ENCODE measurements at places on chromosomes 13 and 19.

- no peak for DNase-seq
- H3K4me1 ChIP-seq: peaks cover 46% of the 10 kb centered on the region
- H3K27me3 ChIP-seq: no peaks in the 10 kb centered on the region
- peaks cover 2% of the 10 kb centered on the region for H3K36me3 ChIP-seq
These were observed 4.1 kb downstream of the ATP11A start for GRCh38 chr13:112693831-112694497.

DNA sequence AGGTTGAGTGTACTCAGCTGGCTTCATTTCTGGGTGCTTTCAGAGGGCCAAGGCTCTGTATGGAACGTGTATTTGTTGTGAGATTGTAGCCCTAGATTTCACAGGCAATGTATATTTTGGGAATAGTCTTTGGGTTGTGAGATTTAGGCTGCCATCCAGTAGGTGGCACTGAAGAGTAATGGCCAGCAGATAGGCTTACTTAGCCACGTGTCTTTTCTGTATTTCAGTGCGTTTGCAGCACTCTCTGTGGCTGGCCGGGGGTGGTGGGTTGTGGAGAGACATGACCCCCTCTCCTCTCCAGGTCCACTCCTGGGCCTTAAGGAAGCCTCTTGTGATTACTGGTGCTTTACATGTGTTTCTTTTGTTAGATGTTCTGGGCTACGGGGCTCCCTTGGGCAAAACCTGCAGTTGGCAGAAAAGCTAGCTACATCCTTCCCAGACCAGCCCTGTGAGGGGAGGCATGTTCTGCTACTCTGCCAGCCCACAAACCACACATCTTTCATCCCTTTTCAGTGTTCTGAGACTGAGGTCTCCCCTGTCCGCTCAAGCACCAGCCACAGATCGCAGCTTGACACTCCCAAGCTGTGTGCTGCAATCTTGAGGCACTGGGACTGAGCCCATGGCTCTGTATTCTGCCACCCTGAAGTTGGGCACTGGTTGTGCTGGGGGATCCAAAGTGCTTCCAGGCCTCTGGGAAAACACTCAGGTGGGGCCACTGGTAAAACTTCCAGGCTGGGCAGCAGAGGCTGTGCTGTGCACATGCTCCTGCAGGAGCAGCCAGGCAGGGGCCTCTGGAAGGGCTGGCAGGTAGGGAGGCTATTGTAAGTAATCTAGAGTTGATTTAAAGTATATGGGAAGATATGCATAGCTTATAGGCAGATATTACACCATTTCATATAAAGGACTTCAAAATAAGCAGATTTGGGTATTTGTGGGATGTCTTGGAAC lies 1096.8 kb upstream of the PCDH20 start:
- no peaks in the 10 kb centered on the region for H3K27me3 ChIP-seq
- H3K27ac ChIP-seq: no peak overlapping the region
- peak; percentile 3 for DNase-seq
- no peak overlapping the region for H3K4me3 ChIP-seq
- H3K36me3 ChIP-seq: no peaks in the 10 kb centered on the region

DNA sequence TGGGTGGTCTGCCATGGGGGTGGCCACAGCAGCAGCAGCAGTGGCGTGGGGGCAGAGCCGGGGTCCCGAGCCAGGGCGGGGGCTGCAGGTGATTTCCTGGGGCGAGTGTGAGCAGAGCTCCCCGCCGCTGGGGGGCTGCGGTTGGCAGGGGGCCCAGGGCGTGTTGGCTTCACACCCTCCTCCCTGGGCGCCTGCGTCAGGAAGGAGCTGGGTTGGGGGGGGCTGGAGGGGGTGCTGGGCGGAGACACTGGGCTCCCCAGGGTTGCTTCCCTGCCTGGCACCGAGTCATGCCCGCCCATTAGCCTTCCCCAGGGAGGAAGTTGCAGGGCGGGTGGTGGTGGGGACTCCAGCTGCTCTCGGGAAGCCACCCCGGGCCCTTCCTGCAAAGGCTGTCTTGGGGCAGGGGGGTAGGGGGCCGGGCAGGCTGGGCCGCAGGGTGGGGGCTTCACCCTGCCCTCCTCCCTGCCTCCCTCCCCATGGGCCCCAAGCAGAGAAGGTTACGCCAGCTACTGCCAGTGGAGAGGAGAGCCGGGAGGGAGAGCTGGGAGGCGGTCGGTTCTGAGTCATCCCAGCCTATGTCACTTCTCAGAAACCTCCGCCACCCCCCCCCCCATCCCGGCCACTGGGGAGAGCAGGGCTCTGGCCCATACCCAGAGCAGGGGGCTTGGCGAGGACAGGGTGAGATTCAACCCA lies 4.6 kb downstream of the MIDN start:
- H3K4me1 ChIP-seq: peaks cover 36% of the 10 kb centered on the region
- H3K4me3 ChIP-seq: peak overlapping the region; percentile 33
- DNase-seq: peak; percentile 79
- peak overlapping the region; percentile 86 for H3K27ac ChIP-seq
- no peaks in the 10 kb centered on the region for H3K36me3 ChIP-seq

DNA sequence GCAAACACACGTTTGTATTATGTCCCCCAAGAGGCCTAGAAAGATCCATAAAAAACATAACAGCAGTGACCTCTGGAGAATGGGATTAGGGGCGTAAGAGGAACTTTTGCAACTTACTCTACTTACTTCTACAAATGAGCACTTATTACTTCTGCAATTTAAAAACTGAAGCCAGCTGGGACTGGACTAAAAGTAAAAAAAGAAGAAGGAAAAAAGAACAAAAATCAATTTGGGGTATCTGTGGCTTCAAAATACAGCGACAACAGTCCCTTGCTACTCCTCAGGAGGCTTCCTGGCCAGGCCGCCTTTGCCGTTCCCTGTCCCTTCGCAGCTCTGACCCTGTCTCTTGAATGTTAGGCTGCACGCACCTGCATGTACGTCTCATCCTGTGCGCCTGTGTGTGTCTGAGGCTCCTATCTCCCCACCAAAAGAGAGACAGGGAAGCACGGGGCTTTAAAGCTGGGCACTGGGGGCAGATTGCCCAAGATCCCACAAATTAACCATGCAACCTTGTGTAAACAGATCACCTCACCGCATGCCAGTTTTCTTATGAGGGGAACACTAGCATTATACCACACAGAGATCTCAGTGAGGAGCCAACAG lies 12.1 kb upstream of the FKRP start:
- no peak for DNase-seq
- no peaks in the 10 kb centered on the region for H3K27me3 ChIP-seq
- no peak overlapping the region for H3K27ac ChIP-seq
- peaks cover 3% of the 10 kb centered on the region for H3K36me3 ChIP-seq
- no peak overlapping the region for H3K4me3 ChIP-seq

DNA sequence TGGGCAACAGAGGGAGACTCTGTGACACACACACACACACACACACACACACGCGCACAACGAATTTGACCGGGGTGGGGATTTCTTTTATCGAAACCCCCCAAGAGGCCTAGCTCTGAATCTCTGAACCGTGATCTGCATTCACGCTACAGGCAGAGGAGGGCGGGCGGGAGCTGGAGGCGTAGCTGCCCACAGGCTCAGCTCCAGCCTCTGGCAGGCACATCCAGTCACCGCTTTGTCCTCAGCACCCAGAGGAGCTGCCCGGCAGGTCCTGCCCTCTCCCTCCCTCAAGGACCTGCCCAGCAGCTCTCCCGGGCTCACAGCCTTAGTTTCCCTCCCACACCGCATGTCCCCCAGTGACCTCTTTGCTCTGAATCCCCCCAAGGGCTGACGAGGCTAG lies 20.0 kb downstream of the CILP2 start:
- peaks cover 2% of the 10 kb centered on the region for H3K36me3 ChIP-seq
- no peak overlapping the region for H3K4me3 ChIP-seq
- H3K27ac ChIP-seq: no peak overlapping the region
- H3K27me3 ChIP-seq: no peaks in the 10 kb centered on the region
- DNase-seq: no peak

- H3K27ac ChIP-seq: no peak overlapping the region
- H3K27me3 ChIP-seq: no peaks in the 10 kb centered on the region
- peaks cover 83% of the 10 kb centered on the region for H3K4me1 ChIP-seq
- H3K4me3 ChIP-seq: no peak overlapping the region
These were observed 10.2 kb downstream of the PPP2R1A start for GRCh38 chr19:52200044-52200443.

DNA sequence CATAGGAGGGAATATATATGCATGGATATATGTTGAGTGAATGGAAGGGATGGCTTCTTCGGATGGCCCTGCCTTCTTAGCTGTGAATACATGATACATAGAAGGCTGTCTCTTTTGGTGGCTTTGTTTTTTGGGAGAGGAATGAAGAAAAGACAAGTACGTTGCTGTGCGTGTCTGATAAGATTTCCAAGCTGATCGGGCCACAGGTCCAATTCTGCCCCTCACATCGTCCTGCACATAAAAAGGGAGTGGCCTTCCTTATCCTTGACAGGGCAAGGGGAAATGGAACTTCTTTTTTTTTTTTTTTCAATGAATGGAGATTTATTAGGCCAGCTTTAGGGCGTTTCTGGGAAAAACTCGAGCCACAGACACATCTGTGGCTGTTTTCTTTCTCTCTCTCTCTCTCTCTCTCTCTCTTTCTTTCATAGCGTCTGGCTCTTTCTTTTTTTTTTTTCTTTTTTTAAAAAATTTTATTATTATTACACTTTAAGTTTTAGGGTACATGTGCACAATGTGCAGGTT lies 103.8 kb upstream of the SPATA13 start:
- no peak for DNase-seq
- H3K4me1 ChIP-seq: peaks cover 7% of the 10 kb centered on the region
- no peaks in the 10 kb centered on the region for H3K27me3 ChIP-seq
- H3K27ac ChIP-seq: no peak overlapping the region
- H3K36me3 ChIP-seq: no peaks in the 10 kb centered on the region

GRCh38 chr19:48714759-48715675 lies 4.5 kb downstream of the MAMSTR start:
- peaks cover 10% of the 10 kb centered on the region for H3K4me1 ChIP-seq
- no peaks in the 10 kb centered on the region for H3K27me3 ChIP-seq
- peak overlapping the region; percentile 79 for H3K4me3 ChIP-seq
- peak overlapping the region; percentile 87 for H3K27ac ChIP-seq
- DNase-seq: no peak

DNA sequence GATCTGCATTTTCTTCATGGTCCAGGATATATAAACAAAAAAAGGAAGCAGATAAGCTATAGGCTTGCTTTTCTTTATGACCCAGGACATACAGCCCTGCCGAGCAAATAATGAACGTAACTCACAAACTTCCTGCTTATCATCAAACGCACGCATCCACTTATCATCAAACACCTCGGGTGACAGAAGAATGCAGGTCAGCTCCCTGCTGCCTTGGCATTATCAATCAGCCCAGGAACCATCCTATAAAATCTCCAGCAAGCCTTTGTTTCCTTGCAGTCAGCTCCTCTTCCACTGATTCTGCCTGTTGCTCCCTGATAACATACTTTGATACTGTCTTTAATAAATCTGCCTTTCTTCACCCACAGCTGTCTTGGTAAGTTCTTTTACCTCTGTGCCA lies 5.3 kb upstream of the ZNF583 start:
- no peak overlapping the region for H3K27ac ChIP-seq
- no peak for DNase-seq
- H3K4me3 ChIP-seq: no peak overlapping the region
- H3K36me3 ChIP-seq: peaks cover 27% of the 10 kb centered on the region
- H3K4me1 ChIP-seq: peaks cover 10% of the 10 kb centered on the region

- peak within 1 kb of the TSS; percentile 97 for H3K27ac ChIP-seq
- H3K4me1 ChIP-seq: peaks cover 37% of the 10 kb centered on the region
- H3K4me3 ChIP-seq: peak within 1 kb of the TSS; percentile 99
- H3K27me3 ChIP-seq: peaks cover 20% of the 10 kb centered on the region
These were observed at the start of gene SYMPK for GRCh38 chr19:45862564-45863334. SYMPK (minus strand) TSS chr19:45863147; CDS start chr19:45854495, 8,652 bp downstream.

DNA sequence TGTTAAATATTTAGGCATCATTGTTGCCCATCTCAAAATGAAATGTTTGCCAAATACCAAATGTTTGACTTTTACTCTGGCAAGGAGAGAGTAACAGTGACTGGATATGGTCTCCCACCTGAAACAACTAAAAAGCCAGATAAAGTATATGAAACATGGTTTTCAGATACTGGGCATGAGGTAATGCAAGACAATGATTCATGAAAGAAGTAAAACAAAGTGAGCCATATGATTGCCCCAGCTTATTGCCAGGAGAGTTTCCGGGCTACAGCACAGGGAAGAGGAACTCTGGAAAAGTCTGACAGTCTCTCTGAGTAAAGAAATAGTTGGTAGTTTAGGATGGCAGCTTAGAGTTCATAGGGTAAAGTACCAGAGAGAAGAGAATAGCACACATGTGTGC lies 354.6 kb downstream of the DNAJC15 start:
- H3K27me3 ChIP-seq: peaks cover 5% of the 10 kb centered on the region
- no peak overlapping the region for H3K4me3 ChIP-seq
- H3K36me3 ChIP-seq: peaks cover 16% of the 10 kb centered on the region
- no peak overlapping the region for H3K27ac ChIP-seq
- DNase-seq: no peak

DNA sequence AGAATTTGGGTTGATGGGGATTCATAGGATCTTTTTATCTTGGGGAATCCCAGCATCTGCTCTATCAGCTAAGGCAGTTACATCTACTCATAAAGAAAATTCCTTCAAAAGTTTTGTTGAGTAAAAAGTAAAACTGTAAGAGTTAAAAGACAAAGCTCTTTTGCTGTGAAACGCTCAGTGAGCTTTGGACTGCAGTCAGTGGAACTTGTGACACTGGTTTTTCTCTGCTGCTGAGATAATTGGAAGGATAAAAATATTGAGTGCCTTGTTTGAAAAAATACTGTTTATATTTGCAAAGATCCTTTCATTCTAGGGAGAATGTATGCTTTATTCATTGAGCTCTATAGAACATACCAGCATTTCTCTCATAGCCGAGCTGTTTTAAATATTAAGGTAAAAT lies 5.3 kb downstream of the NAXD start:
- no peaks in the 10 kb centered on the region for H3K27me3 ChIP-seq
- peaks cover 50% of the 10 kb centered on the region for H3K4me1 ChIP-seq
- DNase-seq: no peak

DNA sequence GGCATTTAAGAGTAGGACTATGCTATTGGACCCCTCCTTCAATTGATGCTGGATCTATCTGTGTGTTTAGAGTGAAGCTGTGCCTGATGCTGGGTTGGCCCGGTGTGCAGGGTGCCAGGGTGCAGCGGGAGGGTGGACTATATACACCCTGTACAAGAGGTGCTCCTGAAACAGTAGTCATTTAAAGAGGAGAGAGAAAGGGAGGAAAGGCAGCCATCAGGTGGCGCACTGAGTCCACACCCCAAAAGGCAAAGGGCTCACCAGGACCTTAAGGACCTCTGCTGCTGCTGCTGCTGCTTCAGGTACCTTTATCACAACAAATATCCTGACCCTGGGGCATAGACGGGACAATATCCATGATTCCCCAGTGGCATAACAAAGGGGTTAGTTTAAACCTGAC lies 39.4 kb downstream of the ZNF136 start:
- DNase-seq: peak; percentile 55

DNA sequence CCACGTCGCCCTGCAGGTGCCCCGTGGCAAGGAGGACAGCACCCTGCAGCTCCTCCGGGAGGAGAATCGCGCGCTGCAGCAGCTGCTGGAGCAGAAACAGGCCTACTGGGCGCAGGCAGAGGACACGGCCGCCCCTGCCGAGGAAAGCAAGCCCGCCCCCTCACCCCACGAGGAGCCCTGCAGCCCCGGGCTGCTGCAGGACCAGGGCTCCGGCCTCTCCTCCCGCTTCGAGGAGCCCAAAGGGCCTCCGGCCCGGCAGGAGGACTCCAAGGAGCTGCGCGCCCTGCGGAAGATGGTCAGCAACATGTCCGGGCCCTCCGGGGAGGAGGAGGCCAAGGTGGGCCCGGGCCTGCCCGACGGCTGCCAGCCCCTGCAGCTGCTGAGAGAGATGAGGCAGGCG lies 11.6 kb downstream of the CBY2 start:
- H3K27me3 ChIP-seq: no peaks in the 10 kb centered on the region
- no peak for DNase-seq
- no peak overlapping the region for H3K27ac ChIP-seq

GRCh38 chr13:114056205-114057013 lies 76.0 kb downstream of the RASA3 start:
- no peak overlapping the region for H3K4me3 ChIP-seq
- peaks cover 25% of the 10 kb centered on the region for H3K4me1 ChIP-seq
- H3K27me3 ChIP-seq: no peaks in the 10 kb centered on the region
- no peaks in the 10 kb centered on the region for H3K36me3 ChIP-seq

Measured in naive thymus-derived CD8-positive, alpha-beta T cell (primary cell).